Astrocyte (in vitro differentiated cells and primary cell): ENCODE measurements at places on chromosomes 2 and 18.

- no peak for DNase-seq
These were observed 180.9 kb upstream of the TWIST2 start for GRCh38 chr2:238667008-238667407.

DNA sequence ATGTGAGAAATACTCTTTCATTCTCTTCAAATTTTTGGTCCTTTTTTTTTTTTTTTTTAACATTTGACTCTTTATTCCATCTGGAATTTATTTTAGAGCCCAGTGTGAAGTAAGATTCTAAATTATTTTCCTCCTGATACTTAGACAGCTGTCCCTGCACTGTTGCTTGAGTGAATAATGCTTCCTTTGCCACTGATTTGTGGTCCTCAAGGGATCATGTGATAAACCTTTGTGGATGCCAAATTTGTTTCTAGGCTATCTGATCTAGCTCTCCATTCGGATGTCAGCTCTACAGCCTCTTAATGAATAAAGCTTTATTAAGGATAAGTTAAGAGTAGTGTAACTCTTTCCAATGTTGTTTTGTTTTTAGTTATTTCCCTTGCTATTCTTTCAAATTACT is 142.3 kb downstream of the SMAD7 start:
- no peak for DNase-seq

GRCh38 chr2:239964399-239965185 is 60.5 kb downstream of the NDUFA10 start:
- no peak for DNase-seq

GRCh38 chr2:227395556-227395955 is 7.8 kb upstream of the SCYGR1 start:
- no peak for DNase-seq

- no peak for DNase-seq
These were observed 748.6 kb upstream of the PIK3C3 start for GRCh38 chr18:41206341-41206830.

DNA sequence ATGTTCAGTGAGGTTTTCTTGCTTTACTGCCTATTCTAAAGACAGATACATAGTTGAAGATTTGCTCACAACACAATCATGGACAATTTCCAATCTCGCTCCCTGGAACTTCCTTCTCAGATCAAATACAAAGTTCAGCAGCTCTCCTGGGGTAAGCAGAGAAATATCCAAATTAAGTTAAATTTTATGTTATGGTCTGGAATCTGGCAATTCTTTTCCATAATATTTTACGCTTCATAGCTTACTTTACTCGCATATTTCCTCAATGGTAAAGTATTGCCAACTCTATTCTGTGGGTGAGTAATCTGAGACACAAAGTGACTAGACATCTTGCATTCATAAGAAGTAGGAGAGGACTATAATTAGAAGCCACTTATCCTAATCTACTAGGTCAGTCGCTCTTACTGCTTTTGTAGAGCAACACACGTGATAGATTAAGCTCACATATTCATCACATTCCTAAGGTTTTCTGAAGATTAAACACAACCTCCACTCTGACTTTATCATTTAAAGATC is 529.4 kb downstream of the CCDC85A start:
- peak; percentile 96 for DNase-seq

- DNase-seq: no peak
These were observed 48.3 kb downstream of the RFTN2 start for GRCh38 chr2:197626965-197627625.

GRCh38 chr2:170155723-170156253 is 22.2 kb upstream of the MYO3B start:
- DNase-seq: peak; percentile 22

DNA sequence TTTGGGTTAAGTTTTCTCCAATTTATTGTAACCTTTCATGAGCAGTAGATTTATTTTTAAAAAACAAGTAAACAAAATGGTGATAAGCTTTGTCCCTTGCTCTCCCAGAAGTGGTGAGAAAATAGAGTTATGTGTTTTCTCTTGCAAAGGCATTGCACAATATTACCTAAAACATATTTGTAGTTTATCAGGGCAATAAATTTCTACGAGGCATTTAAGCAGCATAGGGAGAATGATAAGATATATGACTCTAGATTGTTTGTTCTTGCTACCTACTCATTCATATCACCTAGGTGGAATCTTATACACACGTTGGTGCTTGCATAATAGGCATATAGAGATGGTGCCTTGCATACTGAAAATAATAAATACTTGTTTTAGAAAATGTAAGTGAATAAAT is 201.7 kb downstream of the MYO1B start:
- DNase-seq: no peak

DNA sequence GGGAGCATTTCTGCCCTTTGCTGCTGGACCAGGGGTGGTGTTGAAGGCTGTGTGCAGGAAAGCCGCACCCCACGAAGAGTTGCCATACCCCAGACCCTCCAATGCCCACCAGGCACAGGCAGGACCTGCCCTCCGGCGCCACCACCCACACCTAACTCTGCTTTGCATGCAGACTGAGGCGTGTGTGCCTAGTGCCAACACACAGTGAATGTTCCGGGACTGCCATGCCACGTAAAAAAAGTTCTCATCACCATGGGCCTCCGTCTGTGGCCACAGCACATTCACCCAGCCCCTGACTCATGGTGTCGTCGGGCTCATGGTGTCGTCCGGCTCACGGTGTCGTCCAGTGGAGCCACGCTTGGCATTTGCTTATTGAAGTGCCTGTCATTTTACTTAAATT is 184.9 kb upstream of the RAB6C start:
- DNase-seq: no peak

- no peak for DNase-seq
These were observed 2.3 kb downstream of the LHCGR start for GRCh38 chr2:48753228-48753627.

- peak; percentile 80 for DNase-seq
These were observed 183.0 kb downstream of the MREG start for GRCh38 chr2:215830304-215830703.

DNA sequence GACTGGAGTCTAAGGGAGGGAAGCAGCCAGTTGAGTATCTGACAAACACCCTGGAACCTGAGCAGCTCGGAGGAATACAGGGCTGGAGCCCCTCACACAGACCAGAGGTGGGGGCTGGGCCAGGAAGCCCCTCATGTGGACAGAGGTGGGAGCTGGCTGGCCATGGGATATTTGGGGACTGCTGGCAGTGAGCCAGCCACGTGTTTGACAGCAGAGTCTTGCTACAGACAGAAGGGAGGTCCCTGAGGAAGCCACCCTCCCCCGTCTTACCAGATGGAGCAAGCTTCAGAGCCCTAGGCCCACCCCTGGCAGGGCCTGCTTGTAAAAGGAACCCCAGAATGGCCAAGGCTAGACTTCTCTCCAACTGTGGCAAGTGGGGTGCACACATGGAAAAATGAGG is 3.6 kb upstream of the MTERF4 start:
- no peak for DNase-seq

GRCh38 chr2:54591551-54591950 is 131.9 kb upstream of the EML6 start:
- DNase-seq: no peak

GRCh38 chr2:128026448-128027277 is 1.2 kb downstream of the SAP130 start:
- DNase-seq: peak; percentile 3

DNA sequence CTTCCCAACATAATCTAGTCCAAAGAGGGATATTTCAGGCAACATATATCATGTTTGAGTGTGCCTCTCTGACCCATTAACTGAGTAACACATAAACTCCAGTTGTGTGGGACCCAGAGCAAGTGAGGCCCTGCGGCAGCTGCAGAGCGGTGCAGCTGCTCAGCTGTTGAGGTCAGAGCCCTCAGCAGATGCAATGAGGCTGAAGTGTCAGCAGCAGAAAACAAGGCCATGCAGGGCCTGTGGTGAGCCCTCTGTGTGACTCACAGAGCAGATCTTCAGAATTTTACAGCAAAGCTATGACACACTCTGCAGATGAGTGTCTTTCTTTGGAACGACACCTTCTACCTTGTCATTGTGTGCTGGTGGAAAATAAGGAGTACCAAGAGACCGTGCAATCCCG is 168.5 kb downstream of the CBLN2 start:
- peak; percentile 65 for DNase-seq
